ENCODE measurements at places on chromosomes 3 and 15.

- DNase-seq = no peak
Measured at GRCh38 chr3:146501752-146502151, 32.4 kb upstream of the PLSCR2 start.

GRCh38 chr15:28967990-28968389, 82.2 kb downstream of the APBA2 start:
- DNase-seq = no peak

DNA sequence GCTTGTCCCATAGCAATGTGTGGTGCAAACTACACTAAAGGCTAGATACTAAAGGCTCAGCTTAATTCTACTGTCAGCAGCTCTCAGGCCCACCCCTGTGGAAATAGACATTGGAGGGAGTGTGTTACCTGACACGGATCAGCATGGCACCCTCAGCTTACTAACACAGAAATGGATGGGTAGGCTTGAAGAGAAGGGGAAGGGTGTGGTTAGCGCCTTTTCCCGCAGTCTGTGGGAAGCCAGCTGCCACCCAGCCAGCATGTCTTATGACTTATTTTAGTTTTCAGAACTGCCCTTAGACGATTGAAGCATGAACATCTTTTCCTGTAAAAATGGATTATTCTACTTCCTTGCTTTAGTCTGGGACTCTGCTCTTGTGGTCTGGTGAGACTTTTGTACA, 25.8 kb upstream of the ADPGK start:
- peak; percentile 60 for DNase-seq

DNA sequence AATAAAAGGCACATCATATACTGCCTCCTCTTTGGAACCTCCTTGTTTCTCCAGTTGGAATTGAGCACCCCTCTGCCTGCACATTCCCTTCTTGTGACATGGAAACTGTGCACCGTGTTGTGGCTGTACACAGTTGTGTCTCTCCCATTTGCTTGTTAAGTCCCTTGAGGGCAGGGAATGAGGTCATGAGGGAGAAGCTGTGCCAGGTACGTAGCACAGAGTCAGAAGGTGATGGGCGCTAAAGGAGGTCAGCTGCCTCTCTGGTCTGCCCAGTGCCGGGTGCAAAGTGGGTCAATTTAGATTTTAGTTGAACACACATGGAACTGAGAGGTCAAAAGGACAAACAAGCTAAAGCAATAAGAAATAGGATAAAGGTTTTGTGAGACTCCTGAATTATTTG, 124.4 kb downstream of the FAM43A start:
- DNase-seq = no peak

DNA sequence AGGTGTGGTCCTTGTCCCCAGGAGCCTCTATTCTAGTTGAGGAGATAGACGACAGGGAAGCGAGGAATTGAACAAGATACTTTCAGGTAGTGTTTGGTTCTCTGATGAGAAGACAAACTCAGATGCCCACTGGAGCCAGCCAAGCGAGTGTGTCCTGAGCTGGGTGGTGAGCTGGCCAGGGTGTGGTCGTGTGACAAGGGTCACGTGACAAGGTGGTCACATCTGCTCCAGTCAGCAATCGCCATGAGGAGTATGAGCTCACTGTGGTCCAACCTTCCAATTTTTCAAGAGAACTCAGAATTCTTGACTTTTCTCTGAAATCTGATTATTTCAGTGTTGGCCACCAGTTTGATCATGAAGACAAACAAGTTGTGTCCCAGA, 39.5 kb downstream of the SLC6A6 start:
- DNase-seq = no peak

DNA sequence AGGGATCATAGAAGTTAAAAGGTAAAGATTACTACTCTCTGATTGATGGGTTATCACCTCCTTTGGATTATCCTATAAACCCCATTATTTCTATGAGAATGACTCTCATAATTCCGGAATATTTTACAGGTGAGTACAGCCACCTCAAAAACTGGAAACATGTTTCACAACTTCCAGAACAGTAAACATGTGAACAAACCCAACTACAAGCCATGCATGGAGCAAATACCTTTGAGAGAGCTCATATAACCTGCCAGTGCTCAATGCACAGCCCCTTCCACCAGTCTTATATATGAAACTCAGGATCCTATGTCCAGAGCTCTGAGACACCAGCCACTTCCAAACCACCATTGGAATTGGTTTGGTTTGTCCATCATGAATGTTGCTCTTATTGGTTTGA, 208.0 kb downstream of the MECOM start:
- DNase-seq = no peak

GRCh38 chr3:121661376-121661775, 673 bp upstream of the HCLS1 start:
- no peak for DNase-seq

- DNase-seq = no peak
Measured at GRCh38 chr3:167160781-167161180, 219.3 kb downstream of the ZBBX start.

GRCh38 chr3:14358426-14359211, 43.8 kb upstream of the SLC6A6 start:
- no peak for DNase-seq

DNA sequence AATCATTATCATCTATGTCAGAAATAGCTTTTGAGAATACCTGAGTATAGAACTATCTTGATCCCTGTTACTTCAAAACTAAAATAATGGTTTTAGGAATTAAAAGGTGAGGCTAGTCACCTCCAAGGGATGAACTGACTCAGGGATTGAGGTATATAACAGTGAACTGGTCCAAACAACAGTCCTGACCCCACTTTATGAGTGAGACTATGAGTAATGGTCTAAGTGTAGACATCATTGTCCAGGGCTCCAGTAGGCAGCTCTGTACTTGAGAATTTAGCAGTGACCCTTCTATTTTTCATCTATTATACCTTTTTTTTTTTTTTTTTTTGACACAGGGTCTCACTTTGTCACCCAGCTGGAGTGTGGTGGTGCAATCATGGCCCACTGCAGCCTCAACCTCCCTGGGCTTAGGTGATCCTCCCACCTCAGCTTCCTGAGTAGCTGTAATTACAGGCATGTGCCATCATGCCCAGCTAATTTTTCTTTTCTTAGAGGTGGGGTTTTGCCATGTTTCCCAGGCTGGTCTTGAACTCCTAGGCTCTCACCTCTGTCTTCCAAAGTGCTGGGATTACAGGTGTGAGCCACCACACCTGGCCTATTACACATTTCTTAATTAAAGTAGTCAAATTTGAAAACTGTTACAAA, 36.3 kb downstream of the MLH1 start:
- no peak for DNase-seq

DNA sequence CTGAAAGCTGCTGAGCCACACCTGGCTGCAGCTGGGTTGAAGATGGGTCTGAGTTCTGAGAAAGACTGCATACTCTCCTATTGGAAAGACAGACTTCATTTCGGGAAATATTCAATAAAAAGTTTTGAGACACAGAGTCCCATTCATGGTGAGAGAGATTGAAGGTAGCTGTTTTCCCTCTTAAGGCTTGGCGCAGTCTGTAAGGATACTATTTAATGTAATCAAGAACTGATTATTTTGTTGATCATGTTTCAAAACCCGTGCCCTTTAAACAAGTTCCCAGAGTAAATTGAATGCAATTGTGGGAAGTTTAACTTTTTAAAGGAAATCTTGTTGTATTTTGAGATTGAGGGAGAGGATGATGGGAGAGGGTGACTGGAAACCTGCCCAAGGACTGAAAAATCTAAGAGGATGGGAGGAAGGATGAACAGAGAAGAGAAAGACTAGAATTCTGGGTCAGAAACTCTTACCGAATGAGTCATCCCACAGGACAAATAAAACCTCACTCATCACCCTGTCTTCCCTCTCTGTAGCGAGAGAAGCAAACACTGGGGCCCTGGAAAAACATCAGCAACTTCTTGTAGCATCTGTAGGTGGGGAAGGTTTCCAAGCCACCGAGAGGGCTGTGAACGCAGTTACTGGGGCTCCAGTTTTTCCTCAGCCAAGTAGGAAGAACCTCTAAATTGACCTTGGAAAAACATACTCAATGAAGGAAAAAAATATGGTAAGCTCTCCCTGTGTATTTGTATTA, 193.2 kb upstream of the TPRG1 start:
- no peak for DNase-seq

DNA sequence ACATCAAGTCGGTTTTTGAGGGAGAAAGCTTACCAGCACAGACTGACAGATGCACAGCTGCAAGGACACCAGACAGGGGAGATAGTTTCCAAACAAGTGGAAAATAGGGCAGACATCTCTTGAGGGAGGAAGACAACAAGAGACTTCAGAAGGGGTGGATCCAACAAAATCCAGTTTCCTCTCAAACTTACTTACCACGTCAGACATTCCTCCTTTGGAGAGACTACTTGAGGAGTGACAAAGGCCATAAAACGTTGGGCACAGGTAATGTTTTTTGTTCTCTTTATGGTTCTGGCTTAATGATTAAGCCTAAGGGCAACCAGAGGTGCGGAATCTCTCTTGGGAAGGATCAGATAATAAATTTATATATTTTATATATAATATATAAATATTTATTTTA, 76.1 kb downstream of the CD200 start:
- DNase-seq = no peak

GRCh38 chr15:56471440-56472069, 6.6 kb upstream of the MNS1 start:
- DNase-seq = no peak

DNA sequence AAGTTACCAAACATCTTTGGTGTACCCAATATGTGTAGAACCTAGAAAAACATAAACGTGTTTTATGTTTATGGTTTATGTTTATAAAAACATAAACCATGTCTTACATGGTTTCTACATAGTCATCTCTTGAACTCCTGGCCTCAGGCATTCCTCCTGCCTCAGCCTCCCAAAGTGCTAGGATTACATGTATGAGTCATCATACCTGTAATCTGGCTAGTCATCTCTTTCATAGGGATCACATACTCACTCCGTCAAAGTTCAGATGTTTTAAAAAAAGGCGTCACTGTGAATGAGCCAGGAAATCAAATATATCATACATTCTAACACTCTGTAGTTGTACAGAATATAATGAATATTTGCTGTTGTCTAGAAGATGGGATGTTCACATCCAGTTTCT, 178.6 kb downstream of the CPNE4 start:
- DNase-seq = no peak

DNA sequence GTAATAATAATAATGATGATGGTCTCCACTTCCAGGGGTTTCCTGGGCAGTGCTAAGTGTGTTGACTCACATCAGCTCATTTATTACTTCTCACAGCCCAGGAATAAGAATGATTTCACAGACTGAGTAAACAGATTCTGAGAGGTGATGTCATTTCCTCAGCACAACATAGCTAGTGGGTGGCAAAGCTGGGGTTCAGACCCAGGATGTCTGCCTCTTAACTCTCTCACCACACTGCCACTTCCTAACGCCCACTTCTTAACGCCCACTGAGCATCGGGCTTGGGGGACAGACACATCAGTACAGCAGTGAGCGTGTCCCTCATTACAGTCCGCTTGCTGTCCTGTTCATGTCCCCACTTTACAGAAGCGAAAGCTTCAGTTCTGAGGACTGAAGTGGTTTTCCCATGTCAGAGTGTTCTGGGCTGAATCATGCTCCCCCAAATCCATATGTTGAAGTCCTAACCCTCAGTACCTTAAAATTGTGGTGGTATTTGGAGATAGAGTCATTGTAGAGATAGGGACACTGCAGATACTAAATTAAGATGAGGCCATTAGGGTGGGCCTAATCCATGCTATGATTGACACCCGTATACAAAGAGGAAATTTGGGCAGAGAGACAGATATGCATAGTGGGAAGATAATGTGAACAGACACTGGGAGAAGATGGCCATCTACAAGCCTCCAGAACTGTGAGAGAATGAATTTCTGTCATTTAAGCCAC, 68.0 kb downstream of the ATP2B2 start:
- DNase-seq = peak; percentile 82

DNA sequence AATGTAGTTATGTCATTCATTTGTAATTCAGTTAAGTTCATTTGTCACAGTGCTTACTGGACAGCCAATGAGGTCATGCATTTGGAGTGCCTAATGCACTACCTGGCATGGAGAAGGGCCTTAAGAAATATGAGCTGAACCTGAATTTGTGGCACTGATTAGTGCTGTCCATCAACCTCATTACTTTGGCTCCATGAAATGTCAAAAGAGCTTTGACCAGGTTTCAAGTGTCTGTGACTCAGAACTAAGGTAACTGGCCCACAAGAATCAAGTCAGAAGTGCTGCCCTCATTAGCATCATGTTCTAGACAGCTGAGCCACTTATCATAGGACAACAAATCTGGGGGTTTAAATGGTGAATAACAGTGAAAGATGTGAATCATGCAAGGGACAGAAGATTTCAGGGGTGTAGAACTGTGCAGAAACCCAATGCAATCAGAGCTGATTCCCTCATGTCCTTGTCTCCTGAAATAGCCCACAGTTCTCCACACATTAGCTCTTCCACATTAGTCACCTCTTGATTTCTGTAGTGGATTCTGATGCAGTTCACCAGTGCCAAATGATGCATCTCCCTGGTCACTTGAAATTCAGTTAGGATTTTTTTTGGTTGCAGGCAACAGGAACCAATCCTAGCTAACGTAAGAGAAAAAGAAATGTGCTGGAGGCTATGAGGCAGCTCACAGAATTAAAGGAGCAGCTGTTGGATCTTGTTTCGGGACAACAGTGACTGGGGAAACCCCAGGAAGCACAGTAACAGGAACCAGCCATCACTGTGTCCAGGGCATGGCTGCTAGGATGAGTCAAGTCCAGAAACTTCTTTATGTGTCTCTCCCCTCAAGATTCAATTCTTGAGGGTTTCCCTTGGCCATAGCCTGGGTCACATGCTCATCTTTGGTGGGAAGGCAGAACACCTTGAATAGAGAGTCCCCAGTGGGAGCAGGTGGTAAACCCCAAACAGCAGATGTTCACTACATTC, 38.7 kb downstream of the CHST2 start:
- DNase-seq = no peak

DNA sequence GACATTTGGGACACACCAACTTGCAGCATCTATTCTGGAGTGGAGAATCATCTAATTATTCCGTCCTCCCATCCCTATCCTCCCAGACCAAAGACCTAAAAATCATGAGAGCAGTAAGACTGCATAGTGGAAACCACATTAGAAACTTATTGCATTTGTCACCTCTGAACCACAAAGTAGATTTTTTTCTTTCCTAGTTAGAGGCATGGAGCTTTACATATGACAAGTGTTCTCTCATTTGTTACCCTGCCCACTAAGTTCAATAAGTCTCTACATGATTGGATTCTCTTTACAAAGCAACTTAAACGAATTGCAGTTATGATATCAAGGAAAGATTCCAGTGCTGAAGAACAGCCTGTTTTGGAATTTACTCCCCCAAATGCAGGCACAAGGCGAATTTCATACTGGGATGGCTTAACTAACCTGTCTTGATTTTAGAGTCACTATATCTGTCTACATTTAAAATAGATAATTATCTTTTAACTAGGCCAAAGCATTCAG, 42.3 kb upstream of the LRRFIP2 start:
- peak; percentile 89 for DNase-seq

- DNase-seq = no peak
Measured at GRCh38 chr3:150771600-150771999, 8.6 kb upstream of the SIAH2 start.

All from Jurkat, Clone E6-1 (cell line).